IPS-NIHi11 (cell line): ENCODE measurements at places on chromosomes 6 and 20.
A peak's percentile ranks its signal among the peaks of the same experiment; 100 is the strongest.

GRCh38 chr20:9699181-9699580, 139.7 kb downstream of the PAK5 start:
- DNase-seq: no peak

GRCh38 chr6:56437171-56437900, 190.0 kb upstream of the COL21A1 start:
- DNase-seq: peak; percentile 18

DNA sequence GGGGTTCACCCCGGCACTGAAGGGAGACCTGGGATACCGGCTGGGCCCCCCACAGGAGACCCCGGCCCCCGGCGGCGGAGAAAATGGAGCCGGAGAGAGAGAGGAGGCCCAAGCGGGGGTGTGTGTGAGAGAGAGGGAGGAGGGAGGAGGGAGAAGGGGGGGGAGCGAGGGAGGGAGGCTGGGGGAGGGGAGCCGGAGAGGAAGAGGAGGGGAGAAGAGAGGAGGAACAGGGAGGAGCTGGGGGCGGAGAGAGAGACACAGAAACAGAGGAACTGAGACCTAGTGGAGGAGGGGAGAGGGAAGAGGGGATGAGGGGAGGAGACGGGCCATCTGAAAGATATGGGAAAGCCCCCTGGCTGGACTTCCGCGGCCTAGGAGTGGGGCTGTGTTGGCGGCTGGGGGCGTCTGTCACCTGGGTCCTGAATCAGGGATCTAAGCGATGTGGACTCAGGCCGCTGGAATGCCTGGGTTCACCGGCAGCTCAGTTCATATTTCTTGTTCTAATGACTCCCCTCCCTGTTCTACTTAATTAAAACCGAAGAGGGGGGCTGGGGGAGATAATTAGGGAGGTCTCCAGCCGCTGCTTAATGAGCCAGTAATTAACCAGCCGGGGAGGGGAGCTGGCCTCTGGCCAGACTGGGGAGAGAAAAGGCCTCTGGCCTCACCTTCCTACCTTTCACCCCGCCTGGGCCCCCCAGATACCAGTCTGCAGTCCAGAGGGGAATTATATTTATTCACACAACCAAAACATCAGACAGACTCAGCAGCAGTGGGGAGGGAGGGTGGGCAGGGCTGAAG, at the start of gene PBX2:
PBX2 (minus strand) TSS at position 149 of the 798 bp plus-strand sequence. CDS start 287 bp downstream, outside the sequence.
- DNase-seq: peak; percentile 75

DNA sequence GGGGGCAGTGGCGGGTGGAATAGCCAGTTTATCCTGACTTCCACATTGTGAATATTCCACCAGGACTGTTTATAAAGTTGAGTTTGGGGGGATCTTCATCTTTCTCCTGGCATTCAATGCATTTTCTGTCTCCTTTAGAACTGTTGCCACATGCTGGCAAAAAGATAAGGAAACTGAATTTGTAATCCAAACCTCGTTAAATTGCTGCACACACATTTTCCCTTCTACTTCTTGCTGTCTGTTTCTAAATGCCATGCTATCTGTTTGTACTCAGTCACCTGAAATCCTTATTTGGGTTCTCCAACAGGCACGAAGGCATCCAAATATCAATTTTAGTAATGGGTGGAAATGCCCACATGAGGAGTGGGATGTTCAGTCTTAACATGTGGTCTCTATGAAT, 180.2 kb upstream of the CCN2 start:
- DNase-seq: no peak

DNA sequence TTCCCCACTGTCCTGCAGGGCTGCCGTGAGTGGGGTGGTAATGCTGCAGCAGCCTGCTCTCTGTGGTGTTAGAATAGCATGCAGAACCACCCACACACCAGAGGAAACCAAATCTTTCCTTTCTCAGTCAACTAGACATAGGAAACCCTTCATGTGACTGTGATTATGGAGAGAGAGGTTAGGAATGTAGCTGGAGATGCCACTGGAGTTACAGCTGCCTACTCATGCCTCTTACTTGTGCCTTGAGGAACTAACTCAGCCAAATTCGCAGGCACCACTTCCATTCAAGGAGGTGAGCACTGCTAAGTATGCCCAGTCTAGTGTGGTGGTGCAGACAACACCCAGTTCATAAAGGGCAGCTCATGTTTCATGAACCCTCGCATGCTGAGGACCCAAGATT, 27.4 kb downstream of the MUC22 start:
- no peak for DNase-seq

GRCh38 chr6:168546151-168546550, 105.2 kb downstream of the SMOC2 start:
- DNase-seq: no peak

DNA sequence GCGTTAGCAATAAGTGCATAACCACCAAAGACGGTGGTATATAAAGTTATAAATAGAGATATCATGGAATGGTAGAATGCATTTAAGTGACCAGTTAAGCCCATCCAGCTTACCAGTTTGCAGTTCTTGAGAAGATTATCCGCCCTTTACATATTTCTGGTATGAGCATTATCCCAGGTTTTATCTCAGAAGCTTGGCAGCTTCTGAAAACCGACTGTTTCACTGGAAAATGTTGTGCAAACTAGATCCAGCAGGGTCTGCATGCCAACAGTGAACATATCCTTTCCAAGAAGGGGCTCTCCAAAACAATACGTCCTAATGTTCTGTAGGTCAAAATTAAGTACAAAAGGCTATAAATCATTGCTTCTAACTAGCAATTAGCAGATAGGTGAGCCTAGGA, 29.5 kb upstream of the SHLD1 start:
- DNase-seq: no peak

DNA sequence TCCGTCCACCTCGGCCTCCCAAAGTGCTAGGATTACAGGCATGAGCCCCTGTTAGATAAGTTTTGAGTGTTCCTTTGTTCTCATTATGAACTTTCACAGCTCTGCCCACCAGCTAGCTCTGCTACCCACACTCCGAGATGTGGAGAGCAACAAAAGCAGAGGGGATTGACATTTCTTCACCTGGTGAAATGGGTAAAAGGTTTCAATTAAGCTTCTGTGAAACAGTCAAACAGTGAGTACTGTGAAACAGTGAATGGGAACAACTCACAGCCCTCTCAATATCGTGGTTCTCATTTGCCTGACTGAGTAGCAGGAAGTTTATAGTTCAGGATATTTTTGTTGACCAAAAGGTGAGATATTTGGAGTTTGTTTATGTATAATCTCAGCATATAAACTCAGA, 412.8 kb downstream of the CD83 start:
- DNase-seq: no peak

- no peak for DNase-seq
These were observed 966.8 kb upstream of the CITED2 start for GRCh38 chr6:140341272-140341671.

DNA sequence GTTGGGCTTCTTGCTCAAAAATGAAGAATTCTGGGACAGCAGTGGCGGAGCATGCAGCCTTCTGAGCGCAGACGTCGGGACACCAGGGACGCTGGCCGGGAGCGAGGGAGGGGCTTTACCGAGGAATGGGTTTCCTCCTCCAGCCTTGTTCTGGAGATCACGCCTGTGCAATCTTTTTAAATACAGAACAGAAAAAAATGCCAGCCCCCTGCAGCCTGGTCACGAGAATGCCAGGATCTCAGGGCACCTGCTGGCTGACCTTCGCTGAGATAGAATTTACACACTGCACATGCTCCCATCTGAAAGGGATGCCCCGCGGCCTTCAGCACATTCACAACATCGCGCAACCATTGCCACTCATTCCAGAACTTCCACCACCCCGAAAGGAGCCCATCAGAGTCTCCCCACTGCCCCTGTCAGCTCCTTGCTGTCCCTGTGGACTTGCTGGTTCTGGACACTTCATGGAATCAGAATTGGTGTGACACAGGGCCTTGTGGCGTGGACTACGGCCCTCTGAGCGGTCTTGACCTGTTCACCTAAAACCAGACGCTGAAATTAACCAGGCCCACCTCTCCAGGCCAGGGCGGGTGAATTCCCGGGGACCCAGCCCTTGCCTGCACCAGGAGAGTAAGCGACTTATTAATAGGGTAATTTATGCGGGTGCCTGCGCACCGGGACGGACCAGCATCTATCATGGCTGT, 20.6 kb upstream of the BHLHE23 start:
- no peak for DNase-seq

GRCh38 chr6:20870493-20870892, 336.2 kb downstream of the CDKAL1 start:
- no peak for DNase-seq

DNA sequence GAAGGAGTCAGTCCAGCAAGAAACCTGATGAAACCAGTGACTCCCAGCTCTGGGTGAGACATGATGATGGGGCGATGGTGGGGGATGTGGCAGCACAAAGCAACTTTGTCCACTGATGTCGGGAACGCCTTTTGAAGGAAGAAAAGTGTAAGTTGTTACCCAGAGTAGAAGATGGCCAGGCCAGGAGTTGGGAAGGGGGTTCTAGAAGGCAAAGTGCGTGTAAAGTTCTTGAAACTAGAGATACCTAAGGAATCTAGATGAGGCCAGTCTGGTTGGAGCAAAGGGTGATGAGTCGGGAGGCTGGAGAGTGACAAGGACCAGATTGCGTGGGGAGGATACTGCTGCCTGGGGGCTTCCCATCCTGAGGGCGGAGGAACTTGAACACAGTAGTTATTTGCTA, 117.0 kb downstream of the PHACTR3 start:
- DNase-seq: no peak
